ENCODE measurements at places on chromosomes 16 and 17.

- no peak for DNase-seq
Measured at GRCh38 chr17:42276609-42277341, 584 bp upstream of the STAT5B start.

DNA sequence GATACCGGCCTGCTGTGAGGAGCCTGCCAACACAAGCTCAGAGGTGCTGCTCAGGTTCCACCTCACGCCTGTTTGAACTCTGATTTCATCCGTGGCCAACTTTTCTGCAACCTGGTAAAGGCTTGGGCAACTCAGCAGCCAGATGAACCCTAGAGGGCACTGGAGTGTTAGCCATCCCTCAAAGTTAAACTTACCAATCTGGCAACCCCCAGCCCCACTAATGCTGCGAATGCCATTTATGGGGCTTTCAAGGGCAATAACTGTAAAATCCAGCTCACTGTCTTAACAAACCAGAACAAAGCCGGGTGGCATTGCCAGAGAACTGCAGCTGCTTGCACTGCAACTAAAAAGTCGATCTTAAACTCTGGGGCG lies 105.5 kb downstream of the AXIN2 start:
- peak; percentile 17 for DNase-seq

GRCh38 chr16:25707553-25707952 lies 15.8 kb downstream of the HS3ST4 start:
- no peak for DNase-seq

GRCh38 chr16:12489357-12489990 lies 314.2 kb downstream of the CPPED1 start:
- DNase-seq, result no peak

- DNase-seq, result peak; percentile 6
Measured at GRCh38 chr16:50578137-50578536, 29.9 kb downstream of the NKD1 start.

DNA sequence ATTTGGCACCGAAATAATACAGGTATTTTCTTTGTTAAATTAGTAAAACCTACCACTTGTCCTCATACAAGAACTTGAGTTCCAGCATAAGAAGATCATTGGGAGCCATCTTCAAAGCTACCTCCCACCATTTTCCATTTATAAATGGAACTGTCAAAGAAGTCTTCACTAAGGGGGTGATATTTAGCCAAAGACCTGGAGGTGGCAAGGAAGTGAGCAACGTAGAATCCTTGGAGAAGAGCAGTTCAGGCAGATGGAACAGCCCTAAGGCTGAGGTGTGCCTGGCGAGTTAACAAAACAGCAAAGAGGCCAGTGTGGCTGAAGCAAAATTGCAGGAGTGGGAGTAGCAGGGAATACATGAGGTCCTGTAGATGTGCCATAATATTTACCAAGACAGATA lies 1.8 kb downstream of the KCNJ16 start:
- no peak for DNase-seq

GRCh38 chr16:2085669-2086068 lies 37.9 kb downstream of the TSC2 start:
- no peak for DNase-seq

- DNase-seq, result no peak
Measured at GRCh38 chr17:55342800-55343585, 78.2 kb downstream of the HLF start.

DNA sequence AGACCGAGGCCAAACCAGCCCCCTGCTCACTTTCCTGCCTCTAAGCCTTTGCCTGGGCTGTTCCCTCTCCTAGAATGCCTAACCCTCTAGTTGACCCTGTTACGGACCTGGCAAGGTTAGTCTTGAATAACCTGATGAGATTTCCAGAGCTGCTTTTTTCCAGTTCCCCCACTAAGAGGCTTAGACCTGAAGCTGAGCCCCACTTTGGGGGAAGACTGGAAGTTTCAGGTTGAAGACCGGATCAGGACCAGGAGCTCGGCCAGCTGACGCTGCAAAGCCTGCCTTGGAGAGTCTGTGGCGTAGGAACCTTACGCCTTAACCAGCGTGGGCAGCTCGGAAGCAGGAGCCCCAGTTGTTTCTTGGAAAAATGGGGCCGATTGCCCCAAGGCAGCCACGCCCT lies 129.8 kb downstream of the OR1D5 start:
- no peak for DNase-seq

- no peak for DNase-seq
Measured at GRCh38 chr17:43412166-43412565, 13.4 kb downstream of the ARL4D start.

- no peak for DNase-seq
Measured at GRCh38 chr17:48181653-48182052, 74.1 kb downstream of the SNX11 start.

DNA sequence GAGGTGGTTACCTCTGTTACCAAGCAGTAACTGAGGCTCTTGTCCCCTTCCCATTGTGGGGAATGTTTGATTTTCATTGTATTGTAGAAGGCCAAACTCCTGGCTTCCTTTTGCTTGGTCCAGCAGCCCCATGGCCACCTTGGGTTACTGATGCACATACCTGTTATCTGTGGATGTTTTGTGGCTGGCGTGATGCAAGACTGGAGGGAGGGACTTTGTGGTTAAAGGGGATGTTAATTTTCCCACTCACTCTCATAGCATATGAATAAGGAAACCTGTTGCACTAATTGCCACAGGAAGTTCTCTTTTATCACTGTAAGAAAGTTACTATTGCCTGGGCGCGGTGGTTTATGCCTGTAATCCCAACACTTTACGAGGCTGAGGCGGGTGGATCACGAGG lies 168.6 kb upstream of the HS3ST4 start:
- DNase-seq, result no peak

GRCh38 chr16:49615576-49615975 lies 240.3 kb downstream of the ZNF423 start:
- no peak for DNase-seq

GRCh38 chr16:10831894-10832886 lies 13.6 kb upstream of the TVP23A start:
- DNase-seq, result no peak

DNA sequence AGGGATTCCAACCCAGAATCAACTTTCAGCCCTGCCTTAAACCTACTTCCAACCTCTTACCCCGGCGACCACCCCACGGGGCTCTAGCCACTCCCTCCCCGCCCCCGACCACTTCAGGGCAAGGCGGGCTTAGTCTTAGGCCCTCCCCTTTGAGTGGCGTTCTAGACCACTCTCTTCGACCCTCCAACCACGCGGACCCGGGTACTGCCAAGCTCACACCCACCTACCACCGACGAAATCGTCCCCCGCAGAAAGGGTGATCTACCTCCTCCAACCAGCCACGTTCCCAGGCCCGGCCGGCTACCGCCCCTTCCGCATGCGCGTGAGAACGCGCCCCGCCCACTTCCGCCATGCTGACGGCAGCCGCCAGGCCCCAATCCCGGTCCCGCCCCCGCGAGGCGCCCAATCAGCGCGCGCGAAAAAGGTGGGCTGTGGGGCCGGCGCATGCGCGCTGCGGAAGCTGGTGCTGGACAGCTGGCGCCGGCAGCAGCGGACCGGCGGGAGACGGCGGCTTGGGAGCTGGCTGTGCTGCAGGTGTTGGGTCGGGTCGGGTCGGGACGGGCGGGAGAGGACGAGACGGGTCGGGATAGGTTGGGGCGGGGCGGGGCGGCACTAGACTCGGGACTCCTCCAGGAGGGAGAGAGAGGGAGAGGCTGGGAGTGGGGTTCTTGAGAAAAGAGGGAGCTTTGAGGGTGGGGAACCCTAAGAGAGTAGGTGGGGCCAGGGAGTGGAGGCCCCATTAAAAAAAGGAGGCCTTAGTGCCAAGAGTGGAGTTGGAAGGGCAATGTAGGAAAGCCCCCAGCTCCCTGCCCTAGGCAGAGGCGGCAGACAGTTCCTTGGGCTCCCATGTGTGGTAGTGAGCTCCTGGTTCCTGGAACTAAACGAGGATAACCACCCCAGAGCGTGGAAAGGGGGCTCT lies at the start of gene NAT9:
Gene NAT9, minus strand, starts transcription at position 302 of the 919 bp plus-strand sequence. CDS start 647 bp downstream, outside the sequence.
- peak; percentile 98 for DNase-seq

- DNase-seq, result no peak
Measured at GRCh38 chr16:84521497-84521770, 17.0 kb upstream of the MEAK7 start.

DNA sequence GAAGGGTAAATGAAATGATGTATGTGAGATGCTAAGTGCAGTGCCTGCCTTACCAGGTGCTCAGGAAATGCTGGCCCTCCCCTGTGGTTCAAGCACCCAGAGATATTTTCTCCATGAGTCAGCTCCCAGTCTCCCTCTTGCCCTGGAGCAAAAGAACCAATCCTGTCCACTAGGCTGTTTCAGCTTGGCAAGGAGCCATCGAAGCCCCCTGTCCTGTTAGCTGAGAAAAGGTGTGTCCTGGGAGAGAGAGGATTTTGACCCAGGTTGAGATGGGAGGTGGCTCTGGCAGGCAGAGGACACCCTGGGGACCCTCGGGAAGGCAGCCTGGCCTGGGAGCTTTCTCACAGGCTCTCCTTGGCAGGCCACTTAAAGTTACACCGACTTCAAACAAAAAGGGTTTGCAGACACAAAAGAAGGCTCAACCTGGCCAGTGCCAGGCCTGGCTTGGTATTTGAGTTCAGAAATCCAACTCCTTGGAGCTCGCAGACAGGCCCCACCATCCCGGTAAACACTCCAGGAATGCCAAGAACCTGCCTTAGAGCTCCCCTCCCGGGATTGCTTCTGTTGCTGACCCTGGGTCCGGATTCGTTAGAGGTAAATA lies 29.6 kb downstream of the NTN1 start:
- no peak for DNase-seq

DNA sequence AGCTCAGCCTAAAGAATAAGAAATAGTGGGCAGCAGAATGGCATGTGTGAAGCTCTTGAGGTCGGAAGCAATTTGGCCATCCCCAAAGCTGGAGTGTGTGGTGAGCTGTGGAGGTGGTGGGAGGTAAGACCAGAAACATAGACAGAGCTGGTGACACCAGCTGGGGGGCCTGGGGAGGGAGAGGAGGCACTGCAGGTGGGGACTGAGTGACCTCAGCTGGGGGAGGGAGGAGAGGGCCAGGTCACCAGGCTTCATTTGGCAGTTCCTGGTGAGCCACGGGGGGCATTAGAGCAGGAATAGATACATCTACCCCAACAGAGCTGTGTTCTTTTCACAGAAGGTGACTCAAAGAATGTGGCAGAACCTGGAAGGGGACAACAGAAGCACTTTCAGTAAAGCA lies 31.9 kb downstream of the WFDC1 start:
- no peak for DNase-seq

- DNase-seq, result no peak
Measured at GRCh38 chr17:27951872-27952271, 58.7 kb upstream of the LYRM9 start.

- DNase-seq, result no peak
Measured at GRCh38 chr16:59573528-59574271, 839.6 kb upstream of the GOT2 start.

- no peak for DNase-seq
Measured at GRCh38 chr16:84360170-84360569, 8.2 kb upstream of the ATP2C2 start.

- DNase-seq, result peak; percentile 70
Measured at GRCh38 chr17:42403150-42403549, 14.9 kb upstream of the STAT3 start.

DNA sequence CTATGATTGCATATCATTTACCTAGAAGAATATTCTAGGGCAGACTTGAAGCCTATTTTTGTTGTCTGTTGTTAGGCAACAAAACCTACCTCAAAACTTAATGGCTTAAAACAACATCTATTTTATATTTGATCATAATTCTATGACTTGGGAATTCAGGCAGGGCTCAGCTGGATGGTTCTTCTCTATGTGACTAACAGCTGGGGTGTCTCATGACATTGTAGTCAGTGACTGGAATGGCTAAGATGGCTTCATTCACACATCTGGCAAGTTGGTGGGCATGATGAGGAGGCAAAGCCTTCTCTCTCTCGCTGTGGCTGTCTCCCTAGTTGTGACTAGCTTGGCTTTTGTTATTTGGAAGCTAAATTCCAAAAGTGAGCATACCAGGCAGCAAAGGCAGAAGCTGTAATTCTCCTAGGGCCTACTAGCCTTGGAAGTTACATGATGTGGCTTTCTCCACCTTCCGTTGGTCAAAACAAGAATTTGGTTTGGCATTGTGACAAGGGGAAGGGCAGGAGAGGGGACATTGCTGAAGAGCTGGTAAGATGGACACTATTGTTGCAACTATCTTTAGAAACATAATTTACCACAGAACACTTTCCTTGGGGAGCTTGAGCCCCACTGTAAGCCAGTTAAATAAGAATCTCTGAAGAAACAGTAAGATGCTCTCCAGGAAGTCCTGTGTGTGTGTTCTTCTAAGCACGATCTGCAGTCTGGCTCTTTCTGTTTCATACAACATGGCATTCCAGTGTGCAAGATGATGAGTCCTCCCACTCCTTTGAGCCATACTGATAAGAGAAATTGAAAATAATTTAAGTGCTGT lies 39.4 kb downstream of the ZNRF1 start:
- no peak for DNase-seq

GRCh38 chr16:2031081-2031577 lies 4.4 kb downstream of the NHERF2 start:
- DNase-seq, result no peak

- DNase-seq, result peak; percentile 73
Measured at GRCh38 chr17:74089869-74090464, 113.5 kb upstream of the RPL38 start.

- peak; percentile 66 for DNase-seq
Measured at GRCh38 chr16:695355-696089, 5.3 kb upstream of the WDR24 start.

- no peak for DNase-seq
Measured at GRCh38 chr16:75256059-75256571, 4.7 kb upstream of the BCAR1 start.

GRCh38 chr16:11056993-11057649 lies 112.8 kb downstream of the CLEC16A start:
- DNase-seq, result no peak

DNA sequence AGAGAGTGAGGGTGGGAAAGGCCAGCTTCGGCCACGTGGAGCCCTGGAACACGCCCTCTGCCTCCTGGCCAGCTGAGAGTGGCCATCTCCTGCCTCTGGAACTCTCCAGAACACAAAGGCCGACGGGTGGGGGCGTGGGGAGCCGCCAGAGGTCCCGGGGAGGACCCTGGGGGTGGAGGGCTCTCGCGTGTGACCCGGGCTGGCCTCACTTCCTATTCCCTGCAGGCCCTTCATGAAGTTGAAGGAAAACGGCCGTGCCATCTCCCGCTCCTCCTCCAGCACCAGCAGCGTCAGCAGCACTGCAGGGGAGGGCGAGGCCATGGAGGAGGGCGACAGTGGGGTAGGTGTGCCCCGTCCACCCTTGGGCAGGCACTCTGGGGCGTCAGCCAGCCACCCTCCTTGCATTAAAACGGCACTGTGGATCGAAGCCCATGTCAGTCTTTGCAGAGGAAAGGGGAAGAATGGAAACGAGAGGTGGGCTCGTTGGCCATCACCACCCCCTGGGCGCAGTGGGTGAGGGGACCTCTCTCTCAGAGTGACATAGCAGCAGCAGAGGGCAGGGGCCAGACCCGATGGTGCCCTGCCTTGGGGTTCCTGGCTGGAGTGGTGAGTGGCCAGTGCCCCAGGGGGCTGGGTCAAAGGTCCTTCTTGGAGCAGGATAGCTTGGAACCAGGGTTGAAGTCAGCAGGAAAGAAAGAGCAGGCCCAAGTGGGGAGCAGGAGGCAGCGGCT lies 37.1 kb downstream of the OR1D5 start:
- DNase-seq, result no peak

DNA sequence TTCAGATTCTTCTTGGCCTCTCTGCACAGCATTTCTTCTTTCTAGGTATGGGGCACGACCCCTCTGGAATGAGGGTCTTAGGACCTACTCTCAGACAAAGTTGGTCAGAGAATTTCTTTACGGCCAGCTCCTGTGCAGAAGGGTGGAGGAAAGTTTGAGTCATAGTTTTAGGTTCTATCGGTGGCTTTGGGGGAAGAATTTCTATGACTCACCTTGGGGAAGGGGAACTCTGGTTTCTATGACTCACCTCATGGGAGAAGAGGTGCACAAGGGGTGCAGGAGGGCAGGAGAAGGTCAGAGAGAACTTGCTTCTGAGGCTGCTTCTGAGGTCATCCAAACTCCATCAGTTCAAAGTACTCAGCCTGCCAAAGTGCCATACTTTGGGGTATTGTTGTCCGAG lies 2.5 kb upstream of the ABCC12 start:
- DNase-seq, result no peak

Data from NAMALWA (cell line).